ENCODE measurements at places on chromosomes 4 and X. TPM values are rescaled to one million over a fixed set of nuclear protein-coding genes. Genes with fewer than 3 reads are reported as not detected.

DNA sequence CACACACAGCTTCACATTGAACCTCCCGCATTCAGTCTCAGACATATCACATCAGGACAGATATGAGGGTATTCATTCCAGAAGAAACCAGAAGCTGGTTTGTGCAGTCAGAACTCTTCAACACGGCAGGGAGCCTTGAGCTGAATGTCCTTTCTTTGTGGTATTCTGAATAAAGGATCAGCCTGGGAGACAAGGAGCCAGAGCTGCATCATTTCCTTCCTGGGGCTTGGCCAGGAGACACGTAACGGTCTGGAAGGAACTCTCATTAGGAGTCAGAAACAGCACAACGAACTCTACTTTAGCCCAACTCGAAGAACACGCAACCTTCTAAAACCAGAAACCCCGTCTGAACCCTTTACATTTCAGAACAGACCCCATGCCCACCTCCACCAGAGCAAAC is 46.4 kb downstream of the KDR start:
- no peak for DNase-seq

- DNase-seq = no peak
These were observed 111.9 kb upstream of the CBR4 start for GRCh38 chr4:169121861-169122382.

- DNase-seq = no peak
These were observed 1.3 kb upstream of the SEPSECS start for GRCh38 chr4:25161593-25161950.

DNA sequence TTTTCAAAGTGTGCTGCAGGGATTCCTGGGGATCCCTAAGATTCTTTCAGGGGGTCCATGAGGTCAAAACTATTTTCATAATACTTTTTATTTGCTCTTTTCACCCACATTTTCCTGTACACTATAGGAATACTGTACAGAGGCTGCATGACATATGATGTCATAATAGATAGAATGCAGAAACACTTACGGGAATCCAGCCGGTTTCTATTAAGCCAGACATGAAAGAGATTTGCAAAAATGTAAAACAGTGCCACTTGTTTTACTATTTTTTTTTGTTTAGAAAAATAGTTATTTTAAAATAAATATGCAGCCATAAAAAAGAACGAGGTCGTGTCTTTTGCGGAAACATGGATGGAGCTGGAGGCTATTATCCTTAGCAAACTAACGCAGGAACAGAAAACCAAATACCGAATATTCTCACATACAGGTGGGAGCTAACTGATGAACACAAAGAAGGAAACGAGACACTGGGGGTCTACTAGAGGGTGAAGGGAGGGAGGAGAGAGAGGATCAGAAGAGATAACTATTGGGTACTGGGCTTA is 5.0 kb downstream of the ZFX start:
- no peak for DNase-seq

GRCh38 chr4:26290321-26290720 is 30.5 kb upstream of the RBPJ start:
- no peak for DNase-seq

GRCh38 chrX:64536736-64537135 is 141.5 kb upstream of the MTMR8 start:
- DNase-seq = no peak

GRCh38 chr4:123182289-123182688 is 214.3 kb upstream of the SPRY1 start:
- DNase-seq = no peak

GRCh38 chr4:165198329-165198728 is 9.0 kb upstream of the KLHL2 start:
- DNase-seq = no peak

DNA sequence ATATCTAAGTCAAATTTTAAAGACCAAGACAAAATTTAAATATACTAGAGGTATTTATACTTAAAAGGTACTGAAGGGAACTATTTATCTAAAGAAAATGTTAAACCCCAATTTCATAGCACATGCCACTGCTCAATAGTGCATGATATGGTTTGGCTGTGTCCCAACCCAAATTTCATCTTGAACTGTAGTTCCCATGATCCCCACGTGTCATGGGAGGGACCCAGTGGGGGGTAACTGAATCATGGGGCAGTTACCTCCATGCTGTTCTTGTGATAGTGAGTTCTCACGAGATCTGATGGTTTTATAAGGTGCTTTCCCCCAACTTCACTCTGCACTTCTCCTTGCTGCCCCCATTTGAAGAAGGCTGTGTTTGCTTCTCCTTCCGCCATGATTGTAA is 32.3 kb downstream of the MAML3 start:
- DNase-seq = no peak

DNA sequence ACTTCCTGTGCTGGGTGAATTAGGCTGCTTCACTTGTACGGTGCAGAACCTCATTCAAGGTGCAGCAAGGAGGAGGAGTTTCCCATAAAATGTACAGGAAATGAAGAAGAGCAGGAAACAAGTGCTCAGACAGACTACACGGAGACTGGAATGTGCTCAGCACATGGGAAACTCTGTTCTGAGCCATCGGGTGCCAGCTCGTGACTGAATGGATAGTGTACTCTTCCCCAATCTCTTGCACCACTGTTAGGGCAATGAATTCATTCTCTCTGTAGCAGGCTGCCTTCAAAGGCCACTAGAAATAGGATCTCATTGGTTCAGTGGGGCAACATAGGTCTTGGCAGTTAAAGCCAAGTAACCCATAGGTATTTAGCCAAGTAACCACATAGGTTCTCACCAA is 200.0 kb upstream of the LDB2 start:
- DNase-seq = no peak

DNA sequence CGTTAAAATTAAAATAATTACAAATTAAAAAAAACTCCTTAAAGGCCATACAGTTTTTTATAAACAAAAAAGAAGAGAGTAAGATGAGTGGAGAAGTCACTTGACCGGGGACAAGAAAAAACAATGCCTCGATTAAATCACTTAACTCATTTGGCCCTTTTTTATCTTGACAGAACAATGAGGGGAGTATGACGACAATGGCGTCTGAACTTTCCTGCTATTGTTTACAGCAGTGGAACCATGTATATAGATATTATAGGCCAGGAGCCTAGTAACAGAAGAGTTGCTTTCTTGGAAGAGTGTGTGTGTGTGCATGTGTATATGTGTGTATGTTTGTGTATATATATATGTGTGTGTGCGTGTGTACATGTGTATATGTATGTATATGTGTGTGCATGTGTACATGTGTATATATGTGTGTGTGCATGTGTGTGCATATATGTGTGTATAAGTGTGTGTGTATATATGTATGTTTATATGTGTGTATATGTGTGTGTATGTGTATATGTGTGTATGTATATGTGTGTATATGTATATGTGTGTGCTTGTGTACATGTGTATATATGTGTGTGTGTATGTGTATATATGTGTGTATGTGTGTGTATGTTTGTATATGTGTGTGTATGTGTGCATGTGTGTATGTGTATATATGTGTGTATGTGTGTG is 153.4 kb upstream of the FAT1 start:
- DNase-seq = no peak

DNA sequence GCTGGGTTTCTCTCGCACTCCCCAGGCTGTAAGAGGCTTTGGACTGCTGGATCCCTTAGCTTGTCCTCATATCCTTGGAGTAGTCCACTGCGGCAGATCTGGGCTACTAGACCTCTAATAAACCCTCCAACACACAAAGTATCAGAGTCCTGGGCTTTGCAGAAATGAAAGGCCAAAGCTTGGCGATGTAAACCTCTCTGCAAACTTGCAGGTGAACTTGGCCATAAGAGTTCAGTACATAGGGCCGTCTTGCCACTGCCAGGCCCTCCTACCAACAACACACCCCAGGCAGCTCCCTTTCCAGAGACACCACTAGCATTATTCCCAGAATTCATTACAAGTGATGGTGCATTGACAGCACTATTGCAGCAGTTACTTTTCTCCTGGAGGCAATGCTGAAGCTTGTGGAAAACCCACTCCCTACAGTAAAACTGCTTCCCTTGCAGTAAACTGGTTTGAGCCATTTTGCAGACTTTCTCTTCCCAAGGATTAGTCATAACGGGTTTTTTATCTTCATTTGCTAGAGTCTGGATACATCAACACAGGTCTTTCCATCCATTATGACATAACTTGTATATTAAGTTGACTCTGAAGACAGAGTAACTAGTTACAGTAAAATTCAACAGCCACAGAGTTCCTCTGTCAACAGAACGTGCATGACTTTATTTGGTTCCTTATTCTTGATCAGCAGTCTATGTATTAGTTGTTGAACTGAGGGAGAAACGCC is 2.4 kb downstream of the ANKRD50 start:
- no peak for DNase-seq

GRCh38 chrX:120560405-120560841 is 339 bp downstream of the CUL4B start:
- DNase-seq = no peak

- no peak for DNase-seq
These were observed 718.9 kb downstream of the ADGRL3 start for GRCh38 chr4:61918987-61919386.

- DNase-seq = no peak
These were observed 342.7 kb downstream of the PTTG2 start for GRCh38 chr4:38302910-38303309.

- no peak for DNase-seq
These were observed 85.0 kb downstream of the JAKMIP1 start for GRCh38 chr4:6115342-6115741.

DNA sequence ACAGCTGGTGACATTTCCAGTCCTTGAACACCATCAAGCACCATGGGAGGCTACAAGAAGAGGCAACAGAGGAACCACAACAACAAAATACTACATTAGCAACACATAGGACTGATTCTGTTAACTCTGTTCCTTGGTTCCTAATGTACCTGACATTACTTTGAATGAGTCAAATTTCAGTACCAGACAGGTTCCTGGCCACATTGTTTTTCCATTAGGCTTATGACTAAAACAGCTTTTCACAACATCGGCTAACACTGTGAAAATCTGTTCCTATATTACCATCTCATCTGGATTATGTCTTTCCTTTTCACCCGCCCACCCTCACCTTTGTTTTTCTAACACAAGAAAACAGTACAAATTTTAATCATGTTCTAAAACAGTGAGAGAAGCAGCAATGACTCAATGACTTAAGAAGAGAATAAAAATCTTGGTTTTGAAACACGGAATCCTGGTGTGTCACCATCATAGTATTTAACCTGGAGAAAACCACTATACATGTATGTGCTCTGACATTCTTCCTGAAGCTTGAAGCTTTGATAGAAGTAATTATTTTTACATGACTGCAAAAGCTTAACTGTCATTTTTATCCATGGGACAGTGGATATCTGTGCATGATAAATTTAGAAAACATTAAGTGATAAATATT is 143.9 kb downstream of the SCFD2 start:
- DNase-seq = no peak

GRCh38 chr4:25174674-25175073 is 14.4 kb upstream of the SEPSECS start:
- DNase-seq = no peak

DNA sequence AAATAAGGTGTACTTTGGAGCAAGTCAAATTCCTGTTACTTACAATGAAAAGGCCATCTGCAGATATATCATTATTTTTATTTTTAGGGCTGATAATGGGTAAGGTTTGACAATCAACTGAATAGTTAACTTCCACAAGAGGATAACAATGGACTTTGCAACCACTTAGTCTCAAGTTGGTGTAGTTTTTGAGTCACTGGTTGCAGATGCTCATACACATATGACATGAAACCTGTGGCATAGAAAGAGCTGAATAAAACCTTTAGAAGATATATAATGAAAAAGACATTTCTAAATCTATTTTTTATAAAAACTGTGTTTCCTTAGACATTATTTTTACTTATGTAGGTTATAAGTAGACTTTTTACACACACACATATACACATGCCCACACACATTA is 2110.9 kb downstream of the PCDH7 start:
- DNase-seq = no peak

GRCh38 chrX:105167233-105167632 is 53.3 kb downstream of the TEX13A start:
- no peak for DNase-seq

DNA sequence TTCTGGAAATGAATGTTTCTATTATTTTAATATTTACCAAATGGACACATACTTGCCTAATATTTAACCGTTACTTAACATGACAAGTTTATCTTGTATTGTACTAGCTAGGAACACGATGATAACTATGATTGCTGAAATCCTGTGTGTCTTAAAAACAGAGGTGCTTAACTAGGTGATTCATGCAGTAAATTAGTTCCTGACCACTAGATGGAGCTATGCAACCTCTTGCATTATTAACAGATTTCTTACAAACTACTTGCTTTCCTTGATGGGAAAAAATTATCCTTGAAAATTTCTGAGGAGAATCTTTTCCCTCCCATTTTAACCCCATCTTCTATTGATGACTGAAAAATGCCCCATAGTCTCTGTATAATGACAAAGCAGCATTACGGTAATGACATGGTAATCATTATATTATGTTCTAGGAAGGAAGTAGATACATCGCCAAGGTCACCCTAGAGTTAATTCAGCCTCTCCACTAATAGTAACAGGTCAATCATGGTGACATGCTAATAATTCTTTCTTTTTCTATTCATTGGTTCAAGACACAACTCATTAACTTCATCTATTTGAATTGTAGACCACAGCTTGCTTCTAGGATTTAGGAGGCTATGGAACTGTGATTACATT is 844.2 kb downstream of the RAPGEF2 start:
- peak; percentile 66 for DNase-seq

- DNase-seq = no peak
These were observed 111.8 kb upstream of the HUWE1 start for GRCh38 chrX:53798281-53798680.

- DNase-seq = no peak
These were observed 60.7 kb upstream of the LCORL start for GRCh38 chr4:18082236-18082635.

GRCh38 chr4:120716346-120716745 is 206.2 kb downstream of the PRDM5 start:
- no peak for DNase-seq

GRCh38 chr4:186727169-186727976 is 3.7 kb upstream of the FAT1 start:
- DNase-seq = peak; percentile 5

- DNase-seq = no peak
These were observed 112.9 kb downstream of the ARHGAP10 start for GRCh38 chr4:147844781-147845180.

GRCh38 chr4:32929796-32930699 is 2209.9 kb downstream of the PCDH7 start:
- DNase-seq = no peak

- peak; percentile 68 for DNase-seq
These were observed 201.3 kb downstream of the RBM46 start for GRCh38 chr4:154982187-154983047.

Gene MAGEE2
- total RNA-seq = not detected

Gene SORBS2
- 49.8 TPM for total RNA-seq

Gene GAGE12E
- 34.1 TPM for total RNA-seq

Gene AKAP4
- not detected for total RNA-seq

Gene PAQR3
- total RNA-seq = 11.6 TPM

Gene IBSP
- not detected for total RNA-seq

Gene CSAG1
- 82.0 TPM for total RNA-seq

Gene BMP15
- total RNA-seq = not detected

Gene PAGE2
- not detected for total RNA-seq

Gene PCDH10
- 0.08 TPM for total RNA-seq

Gene DCAF8L2
- total RNA-seq = 1.8 TPM

Gene PAGE2B
- not detected for total RNA-seq

Gene EFHC2
- total RNA-seq = not detected

Gene BCORL1
- total RNA-seq = 0.50 TPM

All from SK-MEL-5 (cell line).